ENCODE measurements at places on chromosomes 3 and 15. TPM values are rescaled to one million over a fixed set of nuclear protein-coding genes. Genes with fewer than 3 reads are reported as not detected.

DNA sequence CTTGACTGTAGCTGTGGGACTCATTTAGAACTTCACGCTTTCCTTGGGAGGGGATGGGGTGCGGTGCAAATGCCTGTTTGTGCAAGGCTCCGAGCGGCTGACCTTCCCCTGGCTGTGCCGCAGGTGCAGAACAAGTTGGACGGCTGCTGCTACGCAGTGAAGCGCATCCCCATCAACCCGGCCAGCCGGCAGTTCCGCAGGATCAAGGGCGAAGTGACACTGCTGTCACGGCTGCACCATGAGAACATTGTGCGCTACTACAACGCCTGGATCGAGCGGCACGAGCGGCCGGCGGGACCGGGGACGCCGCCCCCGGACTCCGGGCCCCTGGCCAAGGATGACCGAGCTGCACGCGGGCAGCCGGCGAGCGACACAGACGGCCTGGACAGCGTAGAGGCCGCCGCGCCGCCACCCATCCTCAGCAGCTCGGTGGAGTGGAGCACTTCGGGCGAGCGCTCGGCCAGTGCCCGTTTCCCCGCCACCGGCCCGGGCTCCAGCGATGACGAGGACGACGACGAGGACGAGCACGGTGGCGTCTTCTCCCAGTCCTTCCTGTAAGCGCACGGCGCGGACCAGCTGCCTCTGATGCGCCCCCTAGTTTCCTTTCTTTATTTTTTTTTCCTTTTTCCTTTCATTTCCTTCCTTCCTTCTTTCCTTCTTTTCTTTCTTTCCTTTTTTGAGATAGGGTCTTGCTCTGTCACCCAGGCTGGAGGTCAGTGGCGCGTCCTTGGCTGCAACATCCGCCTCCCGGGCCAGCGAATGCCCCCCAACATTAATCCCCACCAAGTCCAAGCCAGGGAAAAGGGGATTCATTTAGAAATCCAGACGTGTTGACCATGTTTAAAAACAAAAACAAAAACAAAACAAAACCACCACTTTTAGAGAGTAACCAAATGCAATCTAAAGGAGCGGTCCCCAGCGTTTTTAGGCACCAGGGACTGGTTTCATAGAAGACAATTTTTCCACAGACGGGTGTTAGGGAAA is 42.7 kb downstream of the EIF2AK4 start:
- H3K27me3 ChIP-seq = no peaks in the 10 kb centered on the region
- peaks cover 9% of the 10 kb centered on the region for H3K4me1 ChIP-seq
- peak; percentile 87 for DNase-seq
- H3K4me3 ChIP-seq = peak overlapping the region; percentile 71

- no peaks in the 10 kb centered on the region for H3K36me3 ChIP-seq
- no peak overlapping the region for H3K4me3 ChIP-seq
- DNase-seq = peak; percentile 72
- H3K4me1 ChIP-seq = peaks cover 53% of the 10 kb centered on the region
- H3K27ac ChIP-seq = peak overlapping the region; percentile 38
Observed at GRCh38 chr3:4746241-4746958, 232.8 kb upstream of the BHLHE40 start.

Gene CCNB2
- 33.9 TPM for polyA plus RNA-seq

Gene TXNRD3
- 15.7 TPM for polyA plus RNA-seq
